ENCODE measurements at places on chromosomes 5 and 9.

DNA sequence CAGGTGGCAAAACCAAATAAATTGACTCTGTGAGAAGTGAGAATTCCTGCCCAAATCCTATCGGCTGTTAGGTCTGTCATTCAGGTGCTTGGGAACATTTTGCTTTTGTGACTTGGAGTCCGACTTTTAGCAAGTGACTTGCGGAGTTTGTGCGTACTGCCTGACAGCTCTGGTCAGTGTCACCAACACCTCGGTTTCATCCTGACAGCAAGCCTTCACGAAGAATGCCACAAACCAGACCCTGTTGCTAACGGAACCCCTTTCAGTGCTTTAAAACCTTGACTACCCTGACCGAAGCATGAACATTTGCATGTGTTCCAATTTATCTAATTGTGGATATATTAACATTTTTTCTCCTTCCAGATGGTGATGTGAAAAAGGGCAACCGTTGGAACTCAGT is 26.5 kb downstream of the LIX1 start:
- DNase-seq = no peak

GRCh38 chr9:2934241-2934650 is 90.4 kb upstream of the PUM3 start:
- no peak for DNase-seq

GRCh38 chr9:83665580-83666200 is 42.1 kb downstream of the UBQLN1 start:
- DNase-seq = no peak

GRCh38 chr5:74094096-74094781 is 468.2 kb downstream of the ARHGEF28 start:
- DNase-seq = peak; percentile 43

- DNase-seq = no peak
Observed at GRCh38 chr5:33713136-33713765, 178.5 kb downstream of the ADAMTS12 start.

DNA sequence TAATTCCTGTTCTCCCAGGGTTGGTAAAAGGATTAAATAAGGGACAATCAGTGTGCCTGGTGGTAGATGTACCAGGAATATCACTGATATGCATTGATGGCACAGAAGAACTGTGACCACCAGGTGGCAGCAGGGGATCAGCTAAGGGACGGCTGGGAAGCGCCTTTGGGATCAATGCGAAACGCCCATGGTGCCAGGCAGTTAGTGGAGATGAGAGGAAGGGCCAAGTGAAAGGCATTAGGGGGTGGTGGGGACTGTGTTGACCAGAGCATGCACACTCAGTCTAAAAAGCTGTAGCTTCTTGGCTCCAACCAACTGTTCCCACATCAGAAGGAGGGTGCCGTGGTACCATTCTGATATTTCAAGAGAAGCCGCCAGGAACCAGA is 55.6 kb downstream of the ARHGEF37 start:
- DNase-seq = peak; percentile 62

DNA sequence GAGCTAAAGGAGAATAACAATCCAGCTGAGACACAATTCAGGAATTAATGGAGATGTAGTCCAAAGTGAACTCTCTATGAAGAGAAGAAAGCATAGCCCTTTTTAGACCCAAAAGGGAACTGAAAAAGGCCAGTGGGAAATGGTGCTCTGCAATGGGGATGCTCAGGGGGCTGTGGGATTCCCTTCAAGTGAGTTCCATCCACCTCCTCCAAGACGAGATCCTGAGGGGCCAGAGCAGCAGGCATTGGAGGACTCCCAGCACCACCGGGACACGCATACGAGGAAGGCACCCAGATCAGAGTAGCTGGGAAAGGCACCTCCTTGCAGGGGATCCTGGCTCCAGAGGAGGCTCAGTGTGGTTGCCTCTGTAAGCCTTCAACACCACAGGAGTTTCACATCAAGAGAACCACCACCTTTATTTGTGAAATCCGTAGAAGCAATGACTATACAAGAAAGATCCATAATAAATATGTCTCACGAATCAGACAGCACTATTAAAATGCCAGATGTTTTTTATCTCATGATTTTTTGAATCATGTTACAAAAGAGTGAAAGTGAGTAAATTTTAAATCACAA is 288.2 kb downstream of the MED10 start:
- DNase-seq = no peak

DNA sequence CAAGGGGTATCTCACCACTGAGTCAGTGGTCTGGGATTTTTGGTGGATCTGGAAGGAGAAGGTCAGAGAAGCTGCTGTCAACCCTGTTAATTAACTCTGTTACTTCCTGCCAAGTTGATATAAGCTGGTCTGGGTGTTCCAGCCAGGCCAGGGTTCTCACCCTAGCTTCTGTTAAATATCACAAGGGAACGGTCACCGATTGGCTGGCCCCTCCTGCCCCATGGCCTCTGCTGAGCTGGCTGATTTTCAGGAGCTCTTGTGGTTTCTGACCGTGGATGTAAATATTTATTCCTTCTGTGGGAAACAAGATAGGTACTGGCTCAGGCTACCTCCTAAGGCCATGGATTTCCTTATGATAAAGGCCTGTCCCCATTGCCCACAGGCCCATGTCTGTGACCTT is 1.0 kb downstream of the ADAMTS13 start:
- no peak for DNase-seq

- no peak for DNase-seq
Observed at GRCh38 chr9:78033870-78034269, 2.3 kb upstream of the GNAQ start.

GRCh38 chr9:78001946-78002731 is 29.5 kb downstream of the GNAQ start:
- DNase-seq = peak; percentile 55

GRCh38 chr5:112006721-112007120 is 249.7 kb upstream of the NREP start:
- DNase-seq = peak; percentile 78

DNA sequence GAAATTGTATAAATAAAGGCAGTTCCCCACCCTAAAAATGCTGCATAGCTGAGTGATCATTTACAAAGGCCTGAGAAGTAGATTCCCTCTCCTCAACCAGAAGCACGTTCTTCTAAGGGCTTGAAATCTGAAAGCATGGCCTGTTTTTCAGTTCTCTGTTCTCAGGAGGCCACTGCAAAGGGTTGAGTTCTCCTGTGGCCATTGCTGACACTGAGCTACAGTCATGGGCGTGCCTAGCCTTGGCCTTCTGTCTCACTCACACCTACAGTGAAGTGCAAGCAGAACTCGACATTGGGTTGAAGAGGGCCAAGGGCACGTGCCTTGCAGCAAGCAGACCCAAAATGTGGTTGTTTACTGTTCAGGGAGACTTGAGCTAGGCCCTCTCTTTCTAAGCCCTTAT is 276.6 kb upstream of the VLDLR start:
- no peak for DNase-seq

GRCh38 chr5:88671505-88672499 is 211.2 kb downstream of the MEF2C start:
- no peak for DNase-seq

GRCh38 chr9:99451112-99451606 is 229.1 kb downstream of the SEC61B start:
- DNase-seq = no peak

GRCh38 chr9:2787065-2787464 is 56.8 kb downstream of the PUM3 start:
- DNase-seq = peak; percentile 40

DNA sequence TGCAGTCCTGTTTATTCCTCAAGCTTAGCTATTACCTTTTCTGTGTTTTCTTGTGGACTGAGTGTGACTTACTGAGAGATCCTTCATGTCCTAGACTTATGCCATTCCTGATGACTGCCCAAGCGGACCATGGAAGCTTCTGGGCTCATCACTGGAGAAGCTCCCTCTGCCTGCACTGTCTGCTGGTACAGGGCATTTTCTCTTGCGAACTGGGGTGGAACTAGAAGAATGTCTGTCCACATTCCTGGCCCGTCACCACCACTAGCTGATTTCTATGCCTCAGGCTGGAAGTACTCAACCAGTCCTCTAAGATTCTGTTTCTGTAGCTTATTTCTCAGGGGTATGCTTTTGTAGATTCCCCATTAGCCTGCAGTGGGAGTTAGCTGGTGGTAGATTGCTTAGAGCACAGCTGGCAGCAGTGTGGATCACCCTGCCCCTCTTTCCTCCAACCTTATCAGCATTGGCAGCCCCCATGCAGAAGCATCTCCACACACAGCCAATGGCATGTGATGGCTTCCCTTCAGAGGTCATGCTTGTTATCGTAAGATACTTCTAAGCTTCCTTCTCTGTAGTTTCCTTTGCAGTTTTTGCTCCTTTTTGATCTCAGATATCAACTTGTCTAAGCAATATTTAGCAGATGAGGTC is 12.4 kb downstream of the SLC36A1 start:
- peak; percentile 80 for DNase-seq

- DNase-seq = no peak
Observed at GRCh38 chr5:139854953-139855352, 59.3 kb downstream of the PSD2 start.

DNA sequence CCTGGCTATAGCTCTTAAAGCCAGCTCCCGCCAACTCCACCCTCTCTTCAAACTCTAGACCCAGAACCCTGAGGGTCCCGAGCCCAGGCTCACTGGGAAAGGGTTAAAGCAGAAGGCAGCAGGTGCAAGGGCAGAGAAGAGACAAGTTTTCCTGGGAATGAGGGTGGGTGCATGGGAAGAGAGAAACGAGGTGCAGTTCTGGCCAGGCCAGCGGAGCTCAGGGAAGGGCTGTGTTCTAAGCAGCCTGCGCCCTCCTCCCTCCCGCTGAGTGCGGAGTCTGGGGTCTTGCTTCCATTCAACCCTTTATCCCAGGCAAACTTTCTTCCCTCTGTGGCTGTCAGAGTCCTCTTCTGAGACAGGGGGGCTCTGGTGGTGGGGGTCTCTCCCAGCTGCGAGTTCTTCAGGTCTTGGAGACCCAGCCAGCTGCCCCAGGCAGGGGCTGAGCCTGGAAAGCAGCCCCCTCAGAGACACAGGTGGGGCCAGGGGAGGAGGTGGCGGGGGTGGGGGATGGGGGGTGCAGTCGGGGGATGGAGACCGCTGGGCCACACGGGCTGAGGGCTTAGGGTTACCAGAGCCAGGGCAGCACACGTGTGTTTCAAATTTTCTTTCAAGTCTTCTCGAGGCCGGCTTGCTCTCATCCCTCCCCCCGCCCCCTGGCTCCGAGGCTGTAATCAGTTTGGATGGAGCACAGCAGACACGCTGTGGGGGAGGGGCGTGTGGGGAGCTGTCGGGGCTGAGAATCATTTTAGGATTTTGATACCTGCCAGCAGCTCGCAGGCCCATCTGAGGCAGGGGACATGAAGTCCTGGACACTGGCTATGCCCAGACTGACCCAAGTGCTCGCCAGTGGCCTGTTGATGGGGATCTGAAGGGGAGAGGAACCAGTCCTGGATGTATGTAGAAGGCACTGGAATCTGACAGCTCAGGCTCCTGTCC is 169.6 kb upstream of the SMIM23 start:
- no peak for DNase-seq

Data from fibroblast of skin of scalp (primary cell).